ENCODE measurements at places on chromosomes 3 and 15.

DNA sequence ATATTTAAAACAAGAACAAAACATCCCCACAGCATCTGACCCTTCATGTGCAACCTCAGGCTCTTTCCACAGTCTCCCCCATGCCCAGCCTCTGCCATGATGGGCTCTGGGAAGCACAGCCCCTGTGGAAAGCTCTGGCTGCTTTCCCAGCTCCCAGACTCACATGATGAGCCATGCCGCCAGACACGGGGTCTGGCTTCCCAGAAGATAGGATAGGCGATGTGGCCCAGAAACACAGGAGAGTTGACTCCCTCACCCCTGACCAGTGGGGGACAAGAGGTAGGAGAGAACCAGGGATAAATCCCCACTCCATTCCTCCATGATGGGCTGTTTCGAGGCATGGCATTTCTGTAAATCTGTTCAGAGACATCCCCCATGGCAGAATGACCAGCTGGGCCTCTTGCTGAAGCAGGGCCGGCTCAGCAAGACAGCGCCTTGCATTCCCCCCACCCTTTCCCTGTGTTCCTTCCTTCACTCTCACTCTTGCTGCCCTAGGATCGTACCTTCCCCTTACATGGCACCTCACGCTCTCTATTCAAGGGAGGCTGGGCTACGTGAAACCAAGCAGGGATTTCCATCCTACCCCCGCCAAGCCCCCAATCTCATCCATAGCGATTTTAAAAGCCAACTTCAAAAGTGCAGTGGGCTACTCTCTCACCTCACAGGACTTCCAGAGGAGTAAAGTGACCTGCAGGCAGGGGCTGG lies 192.4 kb downstream of the ABHD5 start:
- no peak overlapping the region for H3K27ac ChIP-seq
- DNase-seq, result no peak
- H3K36me3 ChIP-seq, result no peaks in the 10 kb centered on the region
- H3K4me3 ChIP-seq, result no peak overlapping the region

- H3K27ac ChIP-seq, result no peak overlapping the region
- H3K27me3 ChIP-seq, result no peaks in the 10 kb centered on the region
- no peak for DNase-seq
- H3K36me3 ChIP-seq, result no peaks in the 10 kb centered on the region
These were observed 68.7 kb downstream of the SUMF1 start for GRCh38 chr3:4398120-4398940.

DNA sequence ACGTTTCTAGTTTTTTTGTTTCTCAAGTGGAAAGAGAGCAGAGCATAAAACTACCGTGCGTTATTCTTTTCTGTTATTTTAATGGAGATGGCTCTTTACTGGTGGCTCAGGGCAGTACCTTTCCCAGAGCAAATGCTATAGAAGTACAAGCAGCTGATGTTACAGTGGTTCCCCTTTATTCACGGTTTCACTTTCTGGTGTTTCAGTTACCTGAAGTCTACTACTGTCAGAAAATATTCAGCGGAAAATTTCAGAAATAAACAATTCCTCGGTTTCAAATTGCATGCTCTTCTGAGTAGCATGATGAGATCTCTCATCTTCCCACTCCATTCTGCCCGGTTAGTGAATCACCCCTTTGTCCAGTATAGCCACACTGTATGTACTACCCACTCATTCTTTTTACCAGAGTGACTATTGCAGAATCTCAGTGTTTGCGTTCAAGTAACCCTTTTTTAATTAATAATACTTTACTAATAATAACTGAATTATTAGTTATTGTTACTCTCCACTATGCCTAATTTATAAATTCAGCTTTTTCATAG lies 597.5 kb upstream of the ROBO2 start:
- no peak overlapping the region for H3K27ac ChIP-seq
- H3K36me3 ChIP-seq, result no peaks in the 10 kb centered on the region
- H3K4me1 ChIP-seq, result no peaks in the 10 kb centered on the region
- no peak for DNase-seq

DNA sequence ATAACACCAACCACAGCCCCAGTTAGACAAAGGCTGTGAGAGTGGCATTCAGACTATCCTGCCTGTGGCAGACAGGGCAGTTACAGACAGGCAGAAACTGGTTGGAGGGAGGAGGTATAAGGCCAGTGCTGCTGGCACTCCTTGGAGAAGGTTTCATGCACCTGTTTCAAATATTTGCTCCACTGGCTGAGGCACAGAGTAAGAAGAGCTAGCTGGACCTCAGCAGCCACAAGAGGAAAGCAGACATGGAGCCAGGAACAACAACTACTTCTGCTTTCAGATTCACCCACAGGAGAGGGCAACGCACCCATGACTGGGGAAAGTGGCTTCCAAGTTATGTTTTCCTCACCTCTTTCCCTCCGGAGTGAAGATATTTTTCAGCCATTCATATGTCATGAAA lies 11.5 kb upstream of the PRKAR2A start:
- DNase-seq, result peak; percentile 48
- H3K27ac ChIP-seq, result peak overlapping the region; percentile 91
- H3K36me3 ChIP-seq, result peaks cover 16% of the 10 kb centered on the region
- H3K27me3 ChIP-seq, result no peaks in the 10 kb centered on the region

DNA sequence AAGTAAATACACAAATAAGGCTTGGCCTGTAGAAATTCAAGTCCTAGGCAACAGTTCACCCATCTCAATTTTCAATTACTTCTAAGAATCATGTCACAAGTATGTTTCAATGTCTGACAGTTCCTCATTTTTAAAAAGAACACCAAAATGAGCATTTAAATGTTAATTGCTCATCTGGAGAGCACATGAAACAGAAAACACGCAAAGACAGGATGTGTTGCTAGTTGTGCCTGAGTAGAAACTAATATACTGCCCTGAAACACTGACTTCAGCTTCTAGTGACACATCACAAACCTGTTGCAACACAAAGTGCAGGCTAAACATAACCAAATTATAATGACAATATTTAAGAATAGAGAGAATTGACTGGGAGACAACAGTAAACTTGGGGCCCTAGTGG lies 167.3 kb upstream of the THBS1 start:
- H3K4me1 ChIP-seq, result no peaks in the 10 kb centered on the region
- H3K27ac ChIP-seq, result no peak overlapping the region
- H3K36me3 ChIP-seq, result no peaks in the 10 kb centered on the region
- H3K4me3 ChIP-seq, result no peak overlapping the region
- no peaks in the 10 kb centered on the region for H3K27me3 ChIP-seq
- DNase-seq, result no peak

GRCh38 chr3:5238545-5238944 lies 51.0 kb downstream of the EDEM1 start:
- DNase-seq, result no peak
- H3K36me3 ChIP-seq, result no peaks in the 10 kb centered on the region
- H3K27ac ChIP-seq, result no peak overlapping the region
- no peaks in the 10 kb centered on the region for H3K4me1 ChIP-seq
- no peaks in the 10 kb centered on the region for H3K27me3 ChIP-seq

DNA sequence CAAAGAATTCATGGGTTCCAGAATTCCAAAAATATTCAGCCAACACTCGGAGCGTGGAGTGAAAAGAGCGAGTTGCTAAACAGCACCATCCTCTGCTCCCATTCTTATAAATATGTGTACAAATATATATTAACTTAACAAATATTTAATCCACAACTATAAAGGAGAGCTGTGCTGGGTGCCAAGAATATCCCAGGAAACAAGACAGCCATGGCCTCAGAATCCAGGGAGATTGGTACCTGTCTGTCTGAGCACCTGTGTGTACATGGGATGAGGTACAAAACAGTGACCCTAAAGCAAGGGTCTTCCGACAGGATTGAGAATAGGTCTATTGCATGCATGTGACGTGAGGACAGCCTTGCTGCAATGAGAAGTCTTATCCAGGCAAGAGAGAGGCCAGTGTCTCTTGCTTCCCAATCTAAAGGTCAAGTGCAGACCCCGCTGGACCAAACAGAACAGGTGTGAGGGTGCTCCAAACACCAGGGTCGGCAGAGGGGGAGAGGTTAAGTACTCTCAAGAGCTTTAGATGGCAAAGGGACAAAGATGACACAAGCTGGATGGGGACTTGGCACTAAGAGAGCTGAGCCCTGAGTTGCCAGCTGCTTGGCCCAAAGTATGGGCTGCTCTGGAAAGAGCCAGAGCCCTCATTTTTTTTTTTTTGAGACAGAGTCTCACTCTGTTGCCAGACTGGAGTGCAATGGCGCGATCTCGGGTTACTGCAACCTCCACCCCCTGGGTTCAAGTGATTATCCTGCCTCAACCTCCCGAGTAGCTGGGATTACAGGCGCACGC lies 36.2 kb downstream of the HOMER2 start:
- H3K4me3 ChIP-seq, result no peak overlapping the region
- H3K36me3 ChIP-seq, result no peaks in the 10 kb centered on the region
- peak overlapping the region; percentile 93 for H3K27ac ChIP-seq
- no peaks in the 10 kb centered on the region for H3K27me3 ChIP-seq
- H3K4me1 ChIP-seq, result peaks cover 53% of the 10 kb centered on the region

Data from gastrocnemius medialis (tissue), 4 donors.